Left hindlimb (tissue), 1 donor: ENCODE measurements at places on chromosomes 5 and 9.

- peak; percentile 53 for DNase-seq
These were observed 272.5 kb downstream of the EPB41L4A start for GRCh38 chr5:112146323-112147226.

DNA sequence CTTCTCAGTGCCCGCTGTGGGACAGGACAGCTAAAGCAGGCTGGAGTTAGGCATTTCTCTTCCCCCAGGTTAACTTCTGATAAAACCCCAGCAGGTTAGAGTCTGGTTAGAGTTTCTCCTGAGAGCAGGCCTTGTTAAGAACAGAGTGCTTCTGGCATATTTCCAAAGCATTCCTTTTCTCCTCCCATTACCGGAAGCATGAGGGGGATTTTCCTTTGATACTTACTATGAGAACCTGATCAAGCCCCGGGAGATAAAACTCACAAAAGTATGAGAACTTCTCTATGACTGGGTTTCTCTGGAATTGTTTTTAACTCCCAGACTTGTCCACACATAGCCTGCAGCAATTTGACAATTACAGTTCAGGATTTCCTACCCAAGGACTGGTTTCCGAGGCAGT lies 77.4 kb upstream of the MAST4 start:
- no peak for DNase-seq

DNA sequence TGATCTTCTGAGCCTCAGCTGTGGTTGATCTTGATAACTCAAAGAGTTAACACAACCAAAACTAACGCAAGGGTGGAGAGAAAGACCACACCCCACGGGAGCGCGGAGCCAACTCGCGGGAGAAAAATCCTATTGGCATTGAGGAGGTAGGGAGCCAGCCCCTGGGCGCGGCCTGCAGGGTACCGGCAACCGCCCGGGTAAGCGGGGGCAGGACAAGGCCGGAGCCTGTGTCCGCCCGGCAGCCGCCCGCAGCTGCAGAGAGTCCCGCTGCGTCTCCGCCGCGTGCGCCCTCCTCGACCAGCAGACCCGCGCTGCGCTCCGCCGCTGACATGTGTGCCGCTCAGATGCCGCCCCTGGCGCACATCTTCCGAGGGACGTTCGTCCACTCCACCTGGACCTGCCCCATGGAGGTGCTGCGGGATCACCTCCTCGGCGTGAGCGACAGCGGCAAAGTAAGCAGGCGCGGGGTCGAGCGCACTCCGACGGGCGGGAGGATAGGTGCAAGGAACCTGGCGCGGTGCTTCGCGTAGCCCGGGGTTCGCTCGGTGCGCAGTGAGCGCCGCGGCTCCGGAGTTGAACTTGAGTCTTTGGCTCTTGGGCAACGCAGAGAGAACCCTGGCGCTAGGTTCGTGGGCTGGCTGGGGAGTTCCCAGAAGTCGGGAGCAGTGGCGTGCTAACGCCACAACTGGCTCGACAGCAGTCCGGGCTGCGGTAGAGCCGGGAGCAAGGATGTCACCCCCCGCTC lies at the start of gene GDA:
Gene GDA, plus strand, starts transcription at position 210 of the 745 bp plus-strand sequence. Its CDS starts 120 bp downstream, at position 330.
- DNase-seq, result peak; percentile 29

GRCh38 chr9:98121058-98121457 lies 2.0 kb upstream of the TRIM14 start:
- DNase-seq, result no peak

DNA sequence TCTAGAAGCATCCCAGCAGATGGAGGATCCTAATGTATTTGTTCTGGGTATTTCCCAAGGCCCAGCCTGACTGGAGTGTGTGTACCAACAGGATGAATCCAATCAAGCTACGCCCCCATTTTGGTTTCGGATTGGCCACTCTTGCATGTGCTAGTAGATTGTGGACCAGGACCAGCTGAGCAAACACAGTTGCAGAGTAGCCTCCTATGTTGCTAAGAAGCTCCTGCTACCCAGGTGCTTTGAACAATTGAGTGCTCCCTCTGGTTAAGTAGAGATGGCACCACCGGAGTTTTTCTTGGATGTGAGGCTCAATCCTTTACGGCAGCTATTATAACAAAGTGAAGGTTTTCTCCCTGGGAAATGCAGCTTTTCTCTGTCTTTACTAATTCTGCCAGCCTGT lies 204.5 kb downstream of the NTRK2 start:
- no peak for DNase-seq

- DNase-seq, result no peak
These were observed 42.9 kb upstream of the AFAP1L1 start for GRCh38 chr5:149228618-149229297.

DNA sequence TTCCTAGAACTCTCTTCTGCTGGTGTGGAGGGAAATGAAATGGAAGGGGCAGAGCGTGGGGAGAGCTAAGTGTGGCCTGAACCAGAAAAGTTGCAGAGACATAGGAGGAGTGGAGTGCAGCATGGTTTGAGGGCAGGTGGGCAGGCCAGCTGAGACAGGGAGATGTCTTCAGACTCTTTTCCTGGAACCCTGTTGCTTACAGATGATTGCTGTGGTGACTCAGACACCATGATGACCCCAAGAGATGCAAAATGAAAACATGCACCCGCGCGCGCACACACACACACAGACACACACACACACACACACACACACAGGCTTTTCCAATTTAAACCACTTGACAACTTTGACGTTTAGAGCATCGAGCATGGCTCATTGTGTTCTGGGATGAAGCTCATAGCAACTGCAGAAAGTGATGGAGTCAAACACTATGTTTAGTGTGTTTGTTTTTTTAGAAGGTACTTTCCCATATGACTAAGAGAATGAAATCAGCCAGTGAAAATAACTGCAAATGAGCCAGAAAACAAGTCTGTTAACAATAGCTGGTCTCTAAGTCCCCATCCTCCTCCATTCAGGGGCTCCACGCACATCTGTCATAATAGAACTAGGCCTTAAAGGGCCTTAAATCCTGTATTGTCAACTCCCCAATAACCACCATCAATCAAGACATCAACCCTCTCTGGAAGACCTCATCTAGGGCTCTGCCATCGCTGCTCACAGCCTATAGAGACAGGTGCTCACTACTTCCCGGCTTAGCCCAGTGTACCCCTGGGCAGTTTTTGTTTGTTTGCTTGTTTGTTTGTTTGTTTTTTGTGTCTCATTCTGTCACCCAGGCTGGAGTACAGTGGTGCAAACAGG lies 9.6 kb downstream of the TMOD1 start:
- no peak for DNase-seq

- DNase-seq, result no peak
These were observed 114.6 kb downstream of the FAM170A start for GRCh38 chr5:119743927-119744326.

DNA sequence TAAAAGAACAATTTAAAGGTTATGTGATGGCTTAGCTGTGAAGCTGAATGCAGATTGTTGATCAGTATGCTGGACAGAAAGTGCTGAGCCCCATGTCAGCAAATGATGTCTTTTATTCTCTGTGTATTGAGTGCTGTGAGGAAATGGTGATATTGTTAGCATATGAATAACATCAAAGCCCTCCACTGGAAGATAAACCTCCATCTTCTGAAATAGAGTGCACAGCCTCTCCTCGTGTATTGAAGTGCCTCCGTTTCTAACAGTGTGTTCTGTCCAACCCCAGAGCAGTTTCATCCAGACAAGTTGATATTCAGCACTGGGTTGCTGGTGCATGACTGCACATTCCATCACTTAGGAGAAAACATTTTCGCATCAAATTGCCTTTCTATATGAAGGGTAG lies 242.9 kb downstream of the CSNK1G3 start:
- DNase-seq, result no peak

DNA sequence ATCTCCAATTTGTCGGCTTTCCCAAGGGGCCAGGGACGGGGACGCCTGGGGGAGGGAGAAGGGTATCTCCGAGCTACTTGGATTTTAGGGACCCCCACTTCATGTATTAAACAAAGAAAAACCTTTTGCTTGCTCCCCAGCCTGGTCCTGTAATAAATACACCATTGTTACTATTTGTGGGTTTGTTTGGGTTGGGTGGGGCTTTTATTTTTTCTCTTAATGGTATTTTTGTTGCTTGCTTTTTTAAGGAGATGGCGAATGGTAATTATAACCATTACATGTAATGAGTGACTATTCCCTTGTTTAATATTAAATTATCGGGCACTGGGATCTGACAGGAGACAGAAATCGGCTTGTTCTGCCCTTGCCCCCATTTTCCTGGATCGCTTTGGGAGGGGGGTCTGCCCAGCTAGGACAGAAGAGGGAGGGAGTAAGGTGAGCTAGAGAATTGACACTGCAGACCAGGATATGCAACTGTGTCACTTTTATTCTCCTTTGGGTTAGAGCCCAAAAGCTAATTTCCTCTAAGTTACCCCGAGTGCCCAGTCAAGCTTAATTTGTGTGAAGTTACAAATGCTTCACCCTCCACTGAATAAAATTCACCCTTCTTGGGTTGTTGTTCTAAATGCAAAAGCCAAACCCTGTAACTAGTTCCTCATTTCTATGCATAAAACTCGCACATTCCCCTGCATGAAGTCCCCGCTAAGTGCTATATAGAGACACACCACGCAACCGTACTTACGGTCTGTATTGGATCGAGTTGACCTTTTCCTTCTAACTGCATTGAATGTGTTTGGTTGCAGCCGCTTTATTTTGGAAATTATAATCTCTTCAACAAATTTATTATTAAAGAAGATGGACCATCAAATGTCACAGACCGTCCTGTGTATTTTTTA lies 1.6 kb upstream of the ZNF608 start:
- DNase-seq, result no peak

- DNase-seq, result no peak
These were observed 122.6 kb downstream of the ISOC1 start for GRCh38 chr5:129217179-129217578.

GRCh38 chr5:142290577-142291299 lies 34.1 kb downstream of the SPRY4 start:
- no peak for DNase-seq

- DNase-seq, result no peak
These were observed 34.8 kb downstream of the FBXO38 start for GRCh38 chr5:148418511-148418910.

- no peak for DNase-seq
These were observed 132.0 kb upstream of the FAM120A start for GRCh38 chr9:93319301-93319991.

GRCh38 chr9:89528540-89528939 lies 30.6 kb upstream of the SEMA4D start:
- no peak for DNase-seq

DNA sequence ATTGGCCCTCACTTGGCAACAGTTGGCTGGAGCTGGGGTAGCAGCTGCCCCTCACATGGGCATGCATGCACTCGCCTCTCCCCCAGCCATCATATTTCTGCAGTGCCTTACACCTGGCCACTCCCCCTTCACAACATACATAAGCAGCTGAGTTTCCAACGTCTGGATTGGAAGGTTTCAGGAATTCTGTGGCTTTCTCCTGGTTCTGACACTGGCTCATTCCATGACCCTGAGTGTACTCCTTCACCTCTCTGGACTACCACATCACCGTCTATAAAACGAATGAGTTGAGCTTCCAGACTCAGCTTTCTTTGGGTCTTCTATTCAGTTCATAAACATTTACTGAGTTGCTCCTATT lies 84.3 kb downstream of the GALNT10 start:
- no peak for DNase-seq

DNA sequence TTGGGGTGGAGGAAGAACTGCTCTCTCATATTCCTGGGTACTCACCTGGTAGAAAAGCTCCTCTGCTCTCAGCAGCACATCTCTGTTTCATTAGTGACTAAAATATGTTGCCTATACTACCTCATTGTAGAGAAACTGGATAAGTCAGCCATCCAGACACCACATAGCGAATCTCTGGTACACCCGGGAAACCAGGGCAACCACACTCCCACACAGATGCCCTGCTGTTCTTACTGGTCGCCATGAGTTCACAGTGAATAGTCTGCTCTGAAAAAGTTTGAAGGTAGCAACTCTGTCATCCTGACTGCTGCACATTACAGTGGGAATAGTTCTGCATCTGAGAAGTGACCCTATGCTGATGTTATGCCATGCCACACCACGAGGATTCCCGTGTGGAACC lies 135.0 kb downstream of the ENTREP1 start:
- no peak for DNase-seq

- DNase-seq, result no peak
These were observed 17.2 kb upstream of the DIRAS2 start for GRCh38 chr9:90659650-90660364.

DNA sequence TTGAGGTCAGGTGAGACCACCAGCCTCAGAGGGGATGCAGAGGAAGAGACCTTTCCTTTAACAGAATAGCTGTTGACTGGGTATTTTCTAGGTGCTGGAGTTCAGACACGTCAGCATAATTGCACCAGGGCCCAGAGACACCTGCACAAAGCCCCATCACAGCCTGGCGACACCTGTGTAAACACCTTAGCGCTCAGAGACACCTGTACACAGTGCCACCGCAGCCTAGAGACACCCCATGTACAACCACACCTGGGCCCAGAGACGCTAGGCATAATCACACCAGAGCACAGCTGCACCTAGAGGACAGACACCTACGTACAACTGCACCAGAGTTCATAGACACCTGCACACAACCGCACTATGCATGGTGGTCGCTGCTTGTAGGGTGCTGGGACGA lies 1.0 kb downstream of the TRIP13 start:
- DNase-seq, result no peak

DNA sequence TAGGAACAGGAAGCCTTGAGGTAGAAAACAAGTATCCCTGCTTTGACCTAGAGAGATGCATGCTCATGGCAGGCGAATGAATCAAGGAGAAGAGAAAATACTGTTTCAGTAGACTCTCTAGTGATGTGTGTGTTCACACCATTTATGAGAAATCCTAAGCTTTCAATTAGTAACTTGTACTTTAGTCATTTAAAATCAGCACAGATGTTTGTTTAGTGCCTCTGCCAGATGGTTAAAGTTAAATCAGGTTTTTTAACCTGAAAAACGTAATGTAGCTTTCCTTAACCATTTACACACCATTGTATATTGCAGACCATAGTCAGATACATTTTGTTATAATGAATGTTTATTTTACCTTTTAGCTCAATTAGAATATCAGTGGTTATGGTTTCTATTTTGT lies 5.0 kb downstream of the TJP2 start:
- no peak for DNase-seq

- DNase-seq, result no peak
These were observed 22.7 kb upstream of the FSTL4 start for GRCh38 chr5:133635051-133635450.

- no peak for DNase-seq
These were observed 275.0 kb downstream of the ARHGEF28 start for GRCh38 chr5:73901043-73901442.

DNA sequence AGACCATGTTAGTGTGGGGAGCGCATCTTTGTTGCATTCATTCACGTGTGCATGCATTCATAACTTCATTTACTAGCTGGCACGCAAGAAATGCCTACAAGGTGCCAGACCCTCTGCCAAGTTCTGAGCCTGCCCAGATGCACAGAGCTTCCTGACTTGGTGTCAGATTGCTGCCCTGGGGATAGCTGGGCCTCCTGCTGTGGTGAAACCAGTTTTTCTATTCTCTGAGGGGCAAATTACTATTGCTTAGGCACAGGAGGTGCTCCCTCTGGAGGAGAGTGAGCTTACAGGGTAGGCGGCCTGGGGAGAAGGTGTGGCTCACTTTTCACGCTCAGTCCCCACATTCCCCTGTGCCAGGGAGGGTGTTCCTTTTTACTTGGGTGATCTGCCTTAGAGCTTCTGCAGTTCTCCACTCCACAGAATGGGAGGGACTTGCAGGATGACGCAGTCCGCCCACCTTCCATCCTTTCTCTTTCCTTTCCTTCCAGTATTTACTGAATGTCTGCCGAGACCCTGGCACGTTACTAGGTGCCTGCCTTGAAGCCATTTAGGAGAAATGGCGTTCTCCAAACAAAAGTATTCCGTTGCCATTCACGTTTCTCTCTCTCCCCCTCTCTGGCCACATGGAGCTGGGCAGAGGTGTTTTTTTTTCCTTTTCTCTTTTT lies 27.9 kb upstream of the CTNNA1 start:
- DNase-seq, result peak; percentile 42

- no peak for DNase-seq
These were observed 11.0 kb upstream of the ADAMTS2 start for GRCh38 chr5:179355976-179356974.

GRCh38 chr5:51960617-51961121 lies 577.4 kb downstream of the ISL1 start:
- no peak for DNase-seq
